Caudate nucleus (tissue), 63 donors: ENCODE measurements at places on chromosomes 4 and X.

- no peak for DNase-seq
Measured at GRCh38 chr4:75497133-75497532, 17.1 kb downstream of the RCHY1 start.

GRCh38 chrX:48497871-48498270 is 10.9 kb upstream of the PORCN start:
- peak; percentile 25 for DNase-seq

- no peak for DNase-seq
Measured at GRCh38 chrX:25204182-25204581, 188.4 kb upstream of the ARX start.

GRCh38 chr4:93184053-93184452 is 644.5 kb upstream of the ATOH1 start:
- no peak for DNase-seq

DNA sequence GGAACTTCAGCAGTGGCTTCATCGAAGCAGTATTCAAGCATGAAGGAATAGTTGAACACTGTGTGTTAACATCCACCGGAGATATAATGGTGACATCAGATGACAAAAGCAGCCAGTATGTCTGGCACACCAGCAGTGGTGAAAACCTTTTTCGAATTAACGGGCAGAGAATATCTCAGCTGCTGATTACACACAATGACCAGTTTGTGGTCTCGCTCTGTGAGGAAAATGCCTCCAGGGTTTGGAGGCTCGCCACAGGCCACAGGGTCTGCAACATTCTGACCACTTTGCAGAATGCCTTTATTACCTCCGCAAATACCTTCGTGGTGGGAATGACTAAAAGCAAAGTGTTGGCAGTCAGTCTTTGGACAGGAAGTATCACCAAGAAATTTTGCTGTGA is 201.5 kb downstream of the NWD2 start:
- DNase-seq, result no peak
